ENCODE measurements at places on chromosomes 1 and 21.
A peak's percentile ranks its signal among the peaks of the same experiment; 100 is the strongest.

DNA sequence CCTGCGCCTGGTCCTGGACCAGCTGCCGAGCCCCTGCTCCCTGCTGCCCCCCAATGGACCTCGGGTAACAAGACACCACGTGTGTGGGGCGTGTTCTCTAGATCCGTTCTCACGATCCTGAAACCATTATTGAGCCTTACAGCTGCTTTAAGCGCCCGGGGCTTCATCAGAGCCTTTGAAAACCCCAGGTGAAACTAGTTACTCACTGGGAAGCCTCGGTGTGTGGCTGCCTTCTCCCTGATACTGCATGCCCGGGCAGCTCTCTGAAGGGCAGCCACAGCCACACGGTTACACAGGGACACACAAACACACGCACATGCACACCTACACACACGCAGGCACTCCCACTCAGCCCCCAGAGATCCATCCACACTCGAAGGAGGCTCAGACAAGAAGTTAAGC lies 5.3 kb downstream of the HES2 start:
- peak; percentile 22 for DNase-seq

DNA sequence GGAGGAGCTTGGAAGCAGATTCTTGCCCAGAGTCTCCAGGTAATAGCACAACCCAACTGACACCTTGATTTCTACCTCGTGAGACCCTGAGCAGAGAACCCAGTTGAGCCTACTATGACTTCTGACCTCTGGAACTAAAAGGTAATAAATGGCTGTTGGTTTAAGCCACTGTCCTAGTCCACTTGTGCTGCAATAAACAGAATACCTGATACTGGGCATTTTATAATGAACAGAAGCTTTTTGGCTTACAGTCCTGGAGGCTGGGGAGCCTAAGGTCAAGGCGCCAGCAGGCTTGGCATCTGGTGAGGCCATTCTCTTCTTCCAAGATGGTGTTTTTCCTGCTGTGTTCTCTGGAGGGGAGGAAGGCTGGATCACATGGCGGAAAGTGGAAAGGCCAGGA lies 39.9 kb upstream of the TP53BP2 start:
- DNase-seq, result no peak

DNA sequence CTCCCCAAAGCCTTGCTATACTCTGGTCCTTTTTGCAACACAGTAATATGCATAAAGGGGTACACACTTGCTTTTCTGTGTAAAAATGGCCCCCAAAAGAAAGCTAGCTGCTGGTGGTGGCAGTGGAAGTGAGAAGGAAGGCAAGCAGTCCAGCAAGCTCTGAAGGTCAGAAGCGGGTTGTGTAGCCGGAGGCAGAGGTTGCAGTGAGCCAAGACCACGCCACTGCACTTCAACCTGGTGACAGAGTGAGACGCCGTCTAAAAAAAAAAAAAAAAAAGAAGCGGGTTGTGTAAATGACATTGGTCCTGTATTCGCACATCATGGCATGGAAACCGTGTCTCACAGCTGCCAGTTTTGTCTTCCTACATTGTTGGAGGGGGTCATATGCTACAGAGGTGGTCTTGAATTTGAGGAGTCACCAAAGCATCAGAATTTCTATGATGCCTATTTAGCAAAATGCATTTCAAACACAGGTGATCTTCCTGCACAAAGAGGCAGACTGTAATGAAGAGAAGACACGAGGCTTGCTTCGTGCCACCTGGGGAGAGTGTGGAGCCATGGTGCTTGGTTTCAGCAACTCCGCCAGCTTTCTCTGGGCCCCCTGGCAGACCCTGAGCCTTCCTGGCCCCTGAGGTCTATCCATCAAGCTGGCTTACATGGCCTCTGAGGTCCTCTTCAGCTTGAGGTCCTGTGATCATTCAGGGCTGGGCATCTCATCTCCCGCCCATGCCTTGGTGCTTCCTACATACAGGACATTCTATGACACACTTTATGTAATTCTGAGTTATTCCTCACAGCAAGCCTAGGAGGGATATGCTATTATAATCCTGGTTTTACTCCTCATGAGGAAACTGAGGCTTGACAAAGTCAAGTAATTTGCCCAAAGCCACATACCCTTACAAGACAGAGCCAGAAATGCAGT lies 71.0 kb downstream of the TOMM20 start:
- DNase-seq, result no peak

DNA sequence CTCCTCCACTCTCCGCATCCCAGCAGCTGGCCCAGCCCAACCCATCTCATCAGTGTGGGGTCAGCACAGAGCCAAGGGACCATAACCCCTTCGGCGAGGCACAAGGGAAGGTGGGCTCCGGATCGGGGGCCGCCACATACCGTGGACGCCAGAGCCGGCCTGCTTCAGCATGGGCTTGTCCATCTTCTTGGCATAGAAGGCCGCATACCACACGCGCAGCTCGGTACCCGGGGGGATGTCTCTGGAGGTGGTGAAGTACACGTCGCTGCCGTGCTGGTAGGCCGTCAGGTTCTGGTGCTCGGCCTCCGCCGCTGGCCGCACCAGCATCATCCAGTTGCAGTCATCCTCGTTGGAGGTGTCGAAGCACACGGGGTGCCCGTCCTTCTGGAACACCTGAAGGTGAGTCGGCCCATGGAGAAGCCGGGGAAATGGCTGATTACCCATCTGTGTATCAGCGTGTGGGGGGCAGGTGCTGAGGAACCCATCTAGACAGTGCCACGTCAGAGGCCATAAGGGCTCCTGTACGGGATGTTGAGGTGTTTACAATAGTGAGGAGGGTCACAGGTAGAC lies 24.6 kb downstream of the PRDM15 start:
- DNase-seq, result no peak

DNA sequence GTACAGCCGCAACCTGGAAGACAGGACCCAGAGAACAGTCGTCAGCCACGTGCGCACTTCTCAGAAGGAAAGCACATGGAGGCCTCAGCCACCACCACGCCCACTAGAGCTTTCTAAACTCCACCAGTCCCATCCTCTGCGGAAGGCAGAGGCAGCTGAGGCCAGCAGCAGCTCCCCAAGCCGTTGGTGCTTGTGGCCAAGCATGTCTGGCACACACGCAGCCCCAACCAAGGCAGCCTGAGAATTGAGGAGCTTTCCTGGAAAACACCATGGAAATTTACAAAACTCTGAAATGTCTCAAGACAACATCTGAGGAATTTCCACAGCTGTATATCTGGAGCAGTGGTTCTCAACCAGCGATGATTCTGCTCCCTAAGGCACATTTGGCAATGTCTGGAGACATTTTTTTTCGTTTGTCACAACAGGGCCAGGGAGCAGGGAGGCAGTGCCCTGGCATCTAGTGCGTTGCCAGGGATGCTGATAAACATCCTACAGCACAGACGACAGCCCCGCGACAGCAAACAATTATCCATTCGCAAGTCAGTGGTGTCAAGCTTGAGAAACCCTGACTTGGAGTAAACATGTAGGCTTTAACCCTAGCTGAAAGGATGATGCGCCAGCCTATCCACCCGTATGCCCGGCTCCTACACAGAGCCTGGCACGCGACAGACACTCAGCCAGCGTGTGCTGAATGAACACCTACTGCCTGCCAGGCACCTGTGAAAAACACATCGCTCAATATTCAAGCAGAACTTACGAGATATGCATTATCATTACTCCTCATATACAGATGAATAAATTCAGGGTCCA lies 24.7 kb downstream of the NPHP4 start:
- DNase-seq, result no peak

DNA sequence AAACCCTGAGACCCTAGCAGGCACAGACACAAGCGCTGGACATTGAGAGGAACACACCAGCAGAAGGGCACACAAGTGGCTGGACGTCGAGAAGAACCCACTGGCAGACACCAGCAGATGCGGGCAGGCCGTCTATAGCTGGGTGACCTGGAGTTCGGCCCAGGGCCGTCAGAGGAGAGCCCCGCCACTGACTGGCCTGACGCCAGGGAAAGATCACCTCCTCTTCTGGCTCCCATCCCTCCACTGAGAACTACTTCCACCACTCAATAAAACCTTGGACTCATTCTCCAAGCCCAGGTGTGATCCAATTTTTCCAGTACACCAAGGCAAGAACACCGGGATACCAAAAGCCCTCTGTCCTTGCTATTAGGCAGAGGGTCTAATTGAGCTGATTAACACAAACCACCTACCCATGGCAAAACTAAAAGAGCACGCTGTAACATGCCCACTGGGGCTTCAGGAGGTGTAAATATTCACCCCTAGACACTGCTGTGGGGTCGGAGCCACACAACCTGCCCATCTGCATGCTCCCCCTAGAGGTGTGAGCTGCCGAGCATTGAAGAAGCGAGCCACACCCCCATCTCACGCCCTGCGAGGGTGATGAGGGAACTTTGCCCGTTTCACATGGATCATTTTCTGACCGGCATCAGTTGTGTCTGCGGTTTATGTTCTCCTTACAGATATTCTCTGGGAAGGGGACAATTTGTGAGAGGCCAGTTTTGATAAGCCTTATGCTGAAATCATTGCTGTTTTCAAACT lies 104.8 kb downstream of the HLX start:
- no peak for DNase-seq

DNA sequence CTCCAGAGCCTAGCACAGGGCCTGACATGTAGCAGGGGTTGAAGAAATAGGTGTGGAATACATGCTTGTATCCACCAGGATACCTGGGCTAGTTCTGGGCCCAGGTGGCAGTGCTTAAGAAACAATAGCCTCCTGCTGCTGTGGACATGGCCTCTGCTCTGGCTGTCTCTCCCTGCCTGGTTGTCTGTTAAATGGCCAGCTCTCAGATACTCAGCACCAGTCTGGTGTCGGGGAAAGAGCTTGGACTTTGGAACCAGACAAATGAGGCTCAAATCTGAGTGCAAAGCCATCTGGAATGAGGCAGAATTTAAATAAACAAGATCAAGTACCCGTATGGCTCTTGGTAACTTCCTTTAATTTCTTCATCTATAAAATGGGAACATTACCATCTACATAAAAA lies 31.5 kb downstream of the SESN2 start:
- DNase-seq, result no peak

All from CD4-positive, alpha-beta T cell treated with Interleukin-2 at 100 ng/mL for 4 hours (primary cell).